ENCODE measurements at places on chromosomes 3 and 15.
A peak's percentile ranks its signal among the peaks of the same experiment; 100 is the strongest.

DNA sequence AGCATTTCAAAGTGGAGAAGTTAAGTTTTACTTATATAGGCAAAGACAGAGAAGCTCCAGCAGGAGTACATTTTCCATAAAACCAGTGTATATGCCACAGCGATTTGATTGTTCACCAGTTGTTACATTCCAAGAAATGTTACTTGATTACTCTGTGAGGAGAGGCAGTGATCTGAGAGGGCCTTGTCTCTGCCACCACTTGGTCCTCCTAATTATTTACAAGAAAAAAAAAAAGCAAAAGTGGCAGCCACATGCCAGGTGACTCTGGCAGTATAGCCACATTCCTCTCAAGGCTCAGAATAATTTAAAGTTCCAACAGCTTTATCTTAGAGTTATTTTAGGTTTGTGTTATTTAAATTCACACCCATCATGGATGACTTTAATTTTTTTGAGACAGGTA lies 1077.8 kb downstream of the ZPLD1 start:
- no peak for DNase-seq

GRCh38 chr3:142965581-142965980 lies 2.1 kb upstream of the PAQR9 start:
- DNase-seq, result no peak

- no peak for DNase-seq
These were observed 891 bp downstream of the AHSG start for GRCh38 chr3:186613637-186614265.

- DNase-seq, result no peak
These were observed 253.4 kb downstream of the VGLL3 start for GRCh38 chr3:86737517-86737916.

DNA sequence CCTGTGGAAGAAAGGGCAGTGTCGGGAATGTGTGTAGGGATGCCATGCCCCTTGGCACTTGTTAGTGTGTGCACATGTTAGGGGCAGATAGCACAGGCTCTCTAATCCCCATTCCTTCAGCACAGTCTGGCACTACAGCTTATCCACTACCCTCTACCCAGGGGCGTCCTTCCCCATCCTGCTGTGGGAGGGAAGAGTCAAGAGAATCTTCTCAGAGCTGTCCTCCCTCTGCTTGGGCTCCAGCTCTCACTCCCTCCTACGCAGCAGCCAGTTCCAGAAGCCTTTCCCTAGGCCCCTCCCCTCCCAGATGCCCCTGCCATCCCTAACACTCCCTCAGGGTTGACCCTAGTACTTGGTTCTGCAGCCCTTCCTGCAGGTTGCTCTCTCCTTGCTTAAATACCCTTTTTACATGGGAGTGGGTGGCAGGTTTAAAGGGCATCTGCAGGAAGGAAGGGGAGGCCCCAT lies 815 bp upstream of the GRM2 start:
- no peak for DNase-seq

GRCh38 chr3:167854846-167855245 lies 119.3 kb downstream of the SERPINI1 start:
- DNase-seq, result no peak

- peak; percentile 19 for DNase-seq
These were observed 1.1 kb upstream of the FGF7 start for GRCh38 chr15:49421991-49422390.

- no peak for DNase-seq
These were observed 1015.9 kb downstream of the OTOL1 start for GRCh38 chr3:162512488-162512887.

DNA sequence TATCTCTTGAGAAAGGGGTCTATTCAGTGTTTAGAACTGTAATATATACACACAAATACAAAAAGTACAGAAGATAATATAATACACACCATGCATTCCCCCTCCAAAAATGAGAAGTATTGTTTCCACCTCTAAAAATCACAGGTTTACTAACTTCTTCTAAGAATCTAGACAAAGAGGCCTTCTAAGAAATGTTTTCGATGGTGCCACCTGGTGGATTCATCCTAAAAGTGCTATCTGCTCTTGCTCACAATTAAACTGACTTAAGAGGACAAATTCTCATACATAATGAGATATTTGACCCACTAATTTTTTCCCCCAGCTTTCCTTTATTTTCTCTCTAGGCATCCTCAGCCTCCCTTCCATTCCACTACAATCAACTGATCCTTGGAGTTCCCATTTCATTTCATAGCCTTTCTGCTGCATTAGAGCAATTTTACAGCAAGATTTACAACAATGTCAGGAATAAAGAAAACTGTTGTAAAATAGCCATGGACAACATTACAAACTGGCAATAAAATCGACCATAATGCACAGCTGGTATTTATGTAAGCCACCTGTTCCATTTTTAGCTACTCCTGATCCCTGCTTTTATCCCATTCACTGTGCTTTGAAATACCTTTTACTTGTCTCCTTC lies 124.6 kb downstream of the ARRDC4 start:
- DNase-seq, result peak; percentile 6

GRCh38 chr15:69973102-69973714 lies 124.5 kb downstream of the TLE3 start:
- no peak for DNase-seq

GRCh38 chr3:4294616-4295327 lies 8.4 kb upstream of the SETMAR start:
- no peak for DNase-seq

DNA sequence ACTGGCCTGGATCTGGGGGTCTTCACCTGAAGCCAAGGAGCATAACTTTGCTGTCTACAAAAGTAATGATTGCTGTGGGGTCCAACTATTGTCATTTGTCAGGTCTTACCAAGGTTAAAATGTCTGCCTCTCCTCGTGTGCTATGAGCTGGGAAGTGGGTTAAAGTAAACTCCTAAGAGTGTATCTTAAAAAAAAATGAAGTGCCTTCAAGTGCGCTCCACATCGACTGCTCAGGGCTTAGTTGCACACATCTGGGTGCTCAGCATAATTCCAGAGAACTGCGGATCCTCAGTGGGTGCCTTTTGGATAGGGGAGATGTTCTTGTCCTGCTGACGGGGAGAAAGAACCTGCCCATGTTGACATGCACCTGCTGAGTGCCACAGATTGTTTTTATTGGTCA lies 40.9 kb downstream of the EFCAB12 start:
- DNase-seq, result no peak

- DNase-seq, result no peak
These were observed 98.8 kb downstream of the ADAMTS17 start for GRCh38 chr15:100242989-100243388.
